ENCODE measurements at places on chromosomes 11 and 22. TPM values are rescaled to one million over a fixed set of nuclear protein-coding genes. Genes with fewer than 3 reads are reported as not detected.

The SCUBE2 gene
- 0.33 TPM for total RNA-seq

The TPBGL gene
- total RNA-seq = not detected

The CTSF gene
- total RNA-seq = 7.4 TPM

The BRSK2 gene
- not detected for total RNA-seq

The APOA5 gene
- total RNA-seq = not detected

Data from mammary microvascular endothelial cell (primary cell).